Karpas-422 (cell line): ENCODE measurements at places on chromosomes 16 and 17. TPM values are rescaled to one million over a fixed set of nuclear protein-coding genes. Genes with fewer than 3 reads are reported as not detected.

- no peak overlapping the region for H3K27ac ChIP-seq
- peaks cover 3% of the 10 kb centered on the region for H3K4me1 ChIP-seq
- DNase-seq = no peak
- H3K36me3 ChIP-seq = no peaks in the 10 kb centered on the region
- no peaks in the 10 kb centered on the region for H3K27me3 ChIP-seq
Observed at GRCh38 chr17:42908872-42909700, 8.5 kb downstream of the G6PC1 start.

- no peaks in the 10 kb centered on the region for H3K4me1 ChIP-seq
- H3K27me3 ChIP-seq = no peaks in the 10 kb centered on the region
- H3K27ac ChIP-seq = no peak overlapping the region
- H3K36me3 ChIP-seq = no peaks in the 10 kb centered on the region
- H3K4me3 ChIP-seq = no peak overlapping the region
Observed at GRCh38 chr16:19219836-19220235, 51.8 kb downstream of the SYT17 start.

- H3K4me1 ChIP-seq = peaks cover 22% of the 10 kb centered on the region
- H3K27me3 ChIP-seq = no peaks in the 10 kb centered on the region
- DNase-seq = peak; percentile 65
Observed at GRCh38 chr16:30924076-30924912, 922 bp downstream of the FBXL19 start.

Gene TBC1D3G
- total RNA-seq = not detected in 2 replicates
